NCI-H1694 treated with DMSO at 0.1 percent for 48 hours (cell line): ENCODE measurements at places on chromosomes 5 and 9.

- no peak for DNase-seq
These were observed 137.0 kb downstream of the ADAMTSL1 start for GRCh38 chr9:18610956-18611355.

DNA sequence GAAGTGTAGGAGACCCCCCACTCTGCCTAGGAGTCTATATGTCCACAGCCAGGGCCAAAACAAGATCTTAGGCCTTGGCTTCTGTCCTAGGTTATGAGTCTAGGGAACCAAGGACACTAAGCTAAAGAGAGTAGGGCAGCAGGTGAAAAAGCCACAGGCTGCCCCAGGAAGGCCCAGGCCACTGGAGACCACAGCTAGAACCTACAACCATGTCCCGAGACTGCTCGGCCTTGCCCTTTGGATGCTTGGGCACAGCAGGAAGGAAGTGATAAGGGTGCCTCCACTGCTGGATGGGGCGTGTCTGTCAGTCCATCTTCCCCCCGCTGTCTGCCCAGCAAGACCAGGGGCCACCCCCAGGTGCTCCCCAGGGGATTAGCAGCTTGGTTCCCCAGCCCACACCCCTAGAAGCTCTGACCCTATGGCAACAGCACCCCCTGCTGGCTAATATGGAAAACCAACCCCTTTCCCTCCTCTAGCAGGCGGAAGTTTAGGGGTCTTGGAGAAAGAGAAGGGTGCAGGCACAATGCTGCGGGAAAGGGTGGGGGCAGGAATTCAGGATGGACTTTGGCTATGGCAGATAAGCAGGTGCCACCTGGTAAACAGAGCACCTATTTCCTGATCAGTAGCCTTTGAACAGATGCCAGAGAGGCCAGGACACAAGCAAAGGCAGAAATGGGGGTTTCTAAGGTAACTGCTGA, 10.5 kb upstream of the IRF1 start:
- peak; percentile 30 for DNase-seq

- no peak for DNase-seq
These were observed 361.8 kb upstream of the ACTBL2 start for GRCh38 chr5:57844410-57844809.

GRCh38 chr9:136079211-136079915, 15.7 kb downstream of the NACC2 start:
- DNase-seq, result no peak

DNA sequence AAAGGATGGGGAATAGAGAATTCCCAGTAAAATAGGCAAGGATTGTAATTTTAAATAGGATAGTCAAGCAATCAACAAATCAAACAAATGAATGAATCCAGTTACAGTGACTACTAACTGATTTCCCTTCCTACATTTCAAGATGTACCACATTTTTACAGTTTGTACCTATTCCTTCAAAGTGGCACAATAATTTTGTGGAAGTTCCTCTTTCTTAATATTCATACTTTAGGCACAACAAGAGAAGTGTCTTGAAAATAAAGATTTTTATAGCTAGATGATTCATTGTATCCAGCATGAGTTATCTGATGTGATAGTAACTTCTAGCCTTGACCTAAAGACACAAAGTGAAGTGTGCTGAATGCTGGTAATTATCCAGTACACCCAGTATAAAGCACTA, 122.2 kb upstream of the ACOT12 start:
- no peak for DNase-seq

DNA sequence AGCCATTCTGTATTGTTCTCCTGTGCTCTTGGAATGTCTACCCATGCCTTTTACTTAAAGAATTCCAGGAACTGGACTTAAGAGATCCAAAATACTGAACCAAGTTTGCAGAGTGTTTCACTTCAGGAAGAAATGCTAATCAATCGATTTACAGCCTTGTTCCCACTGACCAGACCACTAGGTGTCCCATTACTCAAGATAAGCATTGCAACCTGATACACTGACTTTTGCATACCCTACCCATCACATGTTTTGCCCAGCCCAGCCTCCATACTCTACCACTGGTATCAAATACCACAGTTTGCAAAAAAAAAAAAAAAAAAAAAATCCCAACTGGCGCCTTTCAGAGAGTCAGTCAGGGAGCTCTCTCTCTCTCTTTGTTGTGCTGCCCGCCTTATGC, 550.8 kb downstream of the CDH9 start:
- DNase-seq, result no peak

DNA sequence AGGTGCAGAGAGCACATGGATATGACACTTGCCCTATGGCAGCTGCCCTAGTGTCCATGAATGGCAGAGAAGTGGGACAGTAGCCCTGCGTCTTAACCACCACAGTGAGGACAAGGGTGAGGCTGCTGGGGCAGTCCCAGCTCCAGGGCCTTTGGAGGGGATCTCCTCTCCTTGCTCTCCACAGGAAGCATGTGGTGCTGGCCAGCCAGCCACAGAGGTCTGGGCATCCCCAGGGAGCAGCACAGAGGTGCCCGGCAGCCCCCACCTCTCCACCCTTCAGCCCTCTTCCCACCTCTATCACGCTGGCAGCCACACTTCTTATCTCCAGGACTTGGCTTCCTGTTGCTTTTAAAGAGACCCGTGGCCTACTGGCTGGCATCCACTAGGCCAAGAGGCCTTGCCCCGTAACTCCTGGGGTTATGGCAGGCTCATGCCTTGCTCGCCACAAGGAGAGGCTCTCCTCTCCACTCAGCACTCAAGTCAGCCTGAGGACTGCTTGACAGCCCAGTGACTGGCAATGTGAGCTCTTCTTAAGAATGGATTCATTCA, 21.9 kb downstream of the CSF2 start:
- no peak for DNase-seq

DNA sequence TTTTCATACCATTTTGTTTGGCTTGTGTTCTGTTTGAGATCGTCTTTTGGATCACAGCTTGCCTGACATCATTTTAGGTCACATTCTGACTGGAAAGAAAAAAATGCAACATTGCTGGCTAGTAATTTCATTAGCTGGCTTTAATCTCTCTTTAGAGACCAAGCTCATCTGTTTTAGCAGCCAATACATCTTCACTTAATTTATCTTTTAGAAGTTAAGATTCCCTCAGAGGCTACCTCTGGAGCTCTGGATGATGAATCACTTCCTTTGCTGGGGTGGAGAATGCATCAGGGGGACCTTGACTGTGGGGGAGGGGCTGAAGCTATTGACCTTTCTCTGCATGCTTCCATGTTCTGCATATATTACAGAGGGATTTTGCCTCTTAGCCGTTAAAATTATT, 181.5 kb upstream of the OTULINL start:
- no peak for DNase-seq

DNA sequence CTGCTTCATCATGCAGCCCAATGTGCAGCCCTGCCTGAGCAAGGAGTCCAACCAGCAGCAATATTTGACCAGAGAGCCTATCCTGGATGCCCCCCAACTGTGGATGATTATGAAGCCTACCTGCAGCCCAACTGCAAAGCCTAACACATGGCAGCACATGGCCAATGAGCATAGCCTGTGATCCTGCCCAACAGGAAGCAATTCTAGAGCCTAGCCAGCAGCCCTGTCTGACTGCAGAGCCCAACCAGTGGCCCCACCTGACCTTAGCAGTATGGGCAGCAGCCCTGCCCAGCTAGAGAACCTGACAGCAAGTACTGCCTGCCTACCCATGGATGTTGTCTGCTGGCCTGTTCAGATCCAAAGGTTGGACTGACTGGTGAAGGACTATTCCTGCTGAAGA, 97.3 kb upstream of the SH3GL2 start:
- no peak for DNase-seq

- no peak for DNase-seq
These were observed 140.7 kb upstream of the RANBP3L start for GRCh38 chr5:36442352-36442751.

DNA sequence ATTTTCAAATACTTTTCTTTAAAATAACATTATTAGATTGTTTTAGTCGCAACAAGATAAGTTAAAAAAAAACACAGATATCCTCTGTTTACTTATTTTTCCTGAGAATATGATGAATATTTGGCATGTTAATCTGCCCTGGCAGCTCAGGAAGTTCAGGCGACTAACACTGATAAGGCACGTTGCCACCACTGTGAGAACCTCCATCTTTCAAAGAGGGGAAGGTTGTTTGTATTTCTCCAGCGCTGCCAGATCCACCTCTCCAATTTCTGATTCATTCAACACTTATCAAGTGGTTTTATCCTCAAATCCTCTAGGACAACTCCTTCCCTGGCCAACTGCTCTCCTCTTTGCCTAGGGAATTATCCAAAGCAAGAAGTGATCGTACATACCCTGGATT, 21.8 kb downstream of the CTNNAL1 start:
- no peak for DNase-seq

GRCh38 chr5:14281746-14282181, 138.6 kb downstream of the TRIO start:
- no peak for DNase-seq

GRCh38 chr9:94005272-94005901, 50.2 kb upstream of the BARX1 start:
- DNase-seq, result no peak

- DNase-seq, result no peak
These were observed 141.4 kb downstream of the NPR3 start for GRCh38 chr5:32852535-32852934.

GRCh38 chr5:52392321-52392720, 395.4 kb upstream of the ITGA1 start:
- DNase-seq, result peak; percentile 25

- no peak for DNase-seq
These were observed 427.1 kb downstream of the PRELID2 start for GRCh38 chr5:145408048-145408341.

GRCh38 chr5:124102486-124102885, 590.5 kb downstream of the CSNK1G3 start:
- no peak for DNase-seq

DNA sequence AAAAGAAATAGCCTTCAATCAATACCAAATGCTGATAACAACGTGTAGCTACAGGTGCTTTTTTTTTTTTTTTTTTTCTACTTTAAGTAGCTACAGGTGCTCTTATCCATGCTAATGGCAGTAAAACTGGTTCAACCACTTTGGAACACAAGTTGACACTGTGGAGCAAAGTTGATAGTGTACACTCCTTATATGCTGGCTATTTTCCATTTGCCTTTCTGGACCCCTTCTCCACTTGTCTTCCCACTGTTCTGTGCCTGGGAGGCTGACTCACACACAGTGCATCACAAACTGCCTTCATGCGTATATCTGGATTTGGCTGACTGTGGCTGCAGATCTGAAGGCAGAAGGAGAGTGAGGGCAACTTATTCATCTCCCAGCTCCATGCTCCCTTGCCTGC, 247.9 kb downstream of the MSX2 start:
- no peak for DNase-seq

- no peak for DNase-seq
These were observed 191.8 kb downstream of the MELK start for GRCh38 chr9:36764364-36765076.

GRCh38 chr9:116899337-116900006, 212.4 kb downstream of the TRIM32 start:
- no peak for DNase-seq

DNA sequence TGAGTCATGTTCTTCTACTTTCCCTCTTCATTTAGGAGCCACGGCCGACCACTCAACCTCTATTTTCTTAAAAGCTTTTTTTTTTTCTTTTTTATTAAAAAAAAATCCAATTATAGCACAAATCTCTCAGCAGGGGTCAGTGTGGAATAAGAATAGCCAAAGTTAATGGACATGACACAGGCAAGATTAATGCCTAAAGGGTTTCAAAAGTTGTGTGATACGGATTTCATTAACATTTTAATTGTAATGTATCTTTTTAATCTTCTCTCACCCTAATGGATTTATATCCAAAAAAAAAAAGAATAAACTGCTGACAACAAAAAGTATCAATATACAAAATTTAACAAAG, 5.4 kb downstream of the NACC2 start:
- peak; percentile 19 for DNase-seq

- DNase-seq, result no peak
These were observed 56.7 kb downstream of the TLE1 start for GRCh38 chr9:81632599-81632998.

- DNase-seq, result no peak
These were observed 213.1 kb downstream of the PSAT1 start for GRCh38 chr9:78510035-78510434.

DNA sequence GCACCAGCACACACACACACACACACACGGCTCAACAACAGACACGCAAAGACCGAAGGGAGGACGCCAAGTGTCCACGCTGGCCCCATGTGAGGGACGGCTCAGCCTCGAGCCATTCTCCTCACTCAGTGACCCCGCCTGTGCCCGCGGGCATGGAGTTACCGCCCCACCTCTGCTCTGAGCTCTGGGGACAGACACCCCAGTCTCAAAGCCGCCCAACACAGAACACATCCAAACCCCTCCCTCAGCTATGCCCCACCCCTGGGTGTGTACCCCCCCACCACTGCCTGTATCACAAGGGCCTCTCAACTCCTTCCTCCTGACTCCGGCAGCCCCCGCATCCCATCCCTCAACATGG, 81.2 kb downstream of the CAMSAP1 start:
- DNase-seq, result no peak

GRCh38 chr5:175840050-175840841, 31.1 kb upstream of the CPLX2 start:
- DNase-seq, result peak; percentile 8

- no peak for DNase-seq
These were observed 484.6 kb downstream of the SLCO4C1 start for GRCh38 chr5:101811466-101811865.

DNA sequence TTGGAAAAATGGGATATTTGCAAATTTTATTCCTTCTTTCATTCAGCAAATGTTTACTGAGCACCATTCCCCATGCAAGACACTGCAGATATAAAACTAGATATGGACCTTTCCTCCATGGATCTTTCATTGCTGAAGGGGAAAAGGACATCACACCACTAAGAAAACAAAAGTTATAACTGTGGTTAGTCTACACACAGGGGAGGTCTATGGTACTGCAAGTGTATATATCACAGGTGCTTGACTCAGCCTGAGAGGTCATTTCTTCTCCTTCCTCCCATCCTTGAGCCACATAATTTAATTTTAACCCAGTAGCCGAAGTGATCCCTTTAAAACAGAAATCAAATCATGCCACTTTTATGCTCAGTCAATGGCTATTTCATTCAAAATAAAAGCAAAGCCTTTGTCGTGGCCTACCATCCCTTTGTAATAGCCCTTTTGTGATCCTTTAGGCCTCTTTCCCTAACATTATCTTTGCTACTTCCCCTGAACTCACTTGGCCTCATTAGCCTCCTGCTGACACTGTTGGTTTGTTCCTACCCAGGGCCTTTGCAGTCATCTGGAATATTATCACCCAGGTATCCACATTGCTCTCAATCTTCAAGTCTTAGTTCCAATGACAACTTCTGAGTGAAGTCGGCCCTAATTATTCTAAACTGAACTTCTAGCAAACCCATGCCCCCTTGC, 213.2 kb downstream of the GABRB2 start:
- DNase-seq, result no peak
